ENCODE measurements at places on chromosomes 1 and 21. TPM values are rescaled to one million over a fixed set of nuclear protein-coding genes. Genes with fewer than 3 reads are reported as not detected.

PRAMEF6 gene
- not detected for polyA plus RNA-seq

GUCA2A gene
- polyA plus RNA-seq = 950 TPM

EVI5 gene
- 4.8 TPM for polyA plus RNA-seq

PYHIN1 gene
- not detected for polyA plus RNA-seq

CFHR5 gene
- polyA plus RNA-seq = not detected

OR2AK2 gene
- 0.07 TPM for polyA plus RNA-seq

DNA sequence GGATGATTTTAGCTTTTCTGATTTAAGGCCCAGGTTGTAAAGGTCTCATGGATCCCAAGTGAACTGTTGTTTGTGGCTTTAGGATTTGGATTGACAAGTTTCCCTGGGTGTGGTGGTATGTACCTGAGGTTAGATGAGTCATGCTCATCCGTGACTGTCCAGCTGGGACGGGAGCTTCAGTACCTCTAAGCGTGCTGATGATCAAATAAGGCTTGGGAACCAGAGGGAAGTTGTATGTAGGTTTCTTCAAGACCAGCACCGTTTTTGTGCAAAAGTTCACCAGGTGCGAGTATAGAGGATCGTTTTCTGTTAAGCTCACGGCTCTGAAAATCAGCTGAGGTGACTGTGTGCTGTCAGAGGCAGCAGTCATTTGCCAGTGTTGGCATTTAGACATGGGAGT lies 19.8 kb downstream of the PLA2G2E start:
- no peak for DNase-seq

DNA sequence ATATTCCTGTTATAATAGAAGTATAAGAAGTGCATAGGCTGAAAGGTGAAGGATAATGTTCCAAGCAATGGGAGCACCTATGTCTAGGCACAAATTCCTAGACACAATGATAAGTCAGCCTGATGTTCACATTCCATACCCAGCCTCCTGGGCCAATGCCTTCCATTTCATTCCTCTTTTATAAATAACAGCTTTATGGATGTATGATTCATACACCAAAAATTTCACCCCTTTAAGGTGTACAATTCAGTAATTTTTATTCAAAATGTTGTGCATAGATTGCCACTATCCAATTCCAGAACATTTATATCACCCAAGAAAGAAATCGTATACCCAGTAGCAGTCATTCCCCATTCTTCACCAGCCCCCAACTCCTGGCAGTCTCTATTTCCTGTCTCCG lies 118.8 kb downstream of the BRINP2 start:
- no peak for DNase-seq

DNA sequence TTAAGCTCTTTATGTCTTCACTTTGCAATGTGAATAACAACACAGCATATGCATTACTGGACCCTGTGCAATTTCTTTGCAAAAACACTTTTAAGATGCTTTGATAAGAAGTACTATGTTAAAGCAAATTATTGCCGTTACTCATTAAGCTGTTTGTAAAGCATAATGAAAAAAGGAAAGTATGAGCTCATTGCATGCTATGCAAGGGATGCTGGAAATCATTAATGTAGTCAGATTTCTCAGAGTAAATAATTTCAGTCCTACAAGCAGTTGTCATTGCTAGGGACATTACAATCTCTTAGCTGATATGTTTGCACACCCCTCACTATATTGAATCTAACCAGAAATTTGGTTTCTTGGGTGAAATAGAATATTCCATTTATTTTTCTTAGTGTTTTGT lies 982.5 kb upstream of the ADGRL2 start:
- DNase-seq = no peak

- no peak for DNase-seq
These were observed 1.9 kb downstream of the PABPC4 start for GRCh38 chr1:39574646-39575045.

- DNase-seq = no peak
These were observed 9.9 kb downstream of the GIPC2 start for GRCh38 chr1:78055565-78056132.

- no peak for DNase-seq
These were observed 14.3 kb upstream of the HNRNPU start for GRCh38 chr1:244878681-244879080.

DNA sequence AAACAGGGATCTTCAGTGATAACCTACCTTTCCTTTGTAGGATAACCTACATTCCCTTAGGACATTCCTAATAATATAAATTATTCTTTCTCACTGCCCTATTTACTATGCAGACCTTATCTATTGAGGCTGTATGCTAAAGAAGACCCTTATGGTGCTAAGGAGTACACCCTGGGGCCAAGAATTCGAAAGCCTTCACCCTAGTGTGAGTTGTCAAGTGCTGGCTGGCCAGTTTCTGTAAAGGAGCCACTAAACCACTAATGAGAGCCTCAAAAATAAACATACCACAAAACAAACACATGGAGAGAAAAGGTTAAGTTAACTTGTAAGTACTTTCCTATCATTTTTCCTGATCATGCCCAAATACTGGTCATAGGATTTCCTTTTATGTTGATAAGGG lies 315.0 kb upstream of the CAMK1G start:
- DNase-seq = no peak

DNA sequence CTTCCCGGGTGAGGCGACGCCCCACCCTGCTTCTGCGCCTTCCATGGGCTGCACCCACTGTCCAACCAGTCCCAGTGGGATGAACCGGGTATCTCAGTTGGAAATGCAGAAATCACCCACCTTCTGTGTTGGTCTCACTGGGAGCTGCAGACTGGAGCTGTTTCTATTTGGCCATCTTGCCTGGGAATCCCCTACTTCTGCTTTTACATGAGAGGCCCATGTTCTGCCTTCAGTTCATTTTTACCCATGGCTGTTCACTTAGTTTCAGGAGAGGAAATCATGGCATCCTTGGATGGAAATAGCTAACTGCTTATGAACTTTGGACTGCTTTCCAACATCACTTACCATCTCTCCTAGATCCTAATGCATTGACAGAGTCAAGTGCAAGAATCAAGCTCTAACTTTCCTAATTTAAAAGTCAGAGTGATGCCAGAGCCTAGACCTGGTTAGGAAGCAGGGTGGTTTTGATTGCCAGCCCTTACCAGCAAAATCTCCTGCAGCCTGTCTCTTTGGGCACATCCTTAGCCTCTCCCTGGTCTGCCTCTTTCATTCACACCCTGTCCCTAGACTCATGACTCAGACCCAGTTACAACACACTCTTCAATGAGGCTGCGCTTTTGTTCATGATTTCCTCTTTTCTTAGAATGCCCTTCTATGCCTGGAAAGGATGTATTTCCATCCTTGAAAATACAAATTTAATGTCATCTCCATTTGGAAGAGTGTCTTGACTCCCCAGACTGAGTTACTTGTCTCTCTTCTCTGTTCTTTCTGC lies 137.2 kb downstream of the KCTD3 start:
- DNase-seq = no peak

DNA sequence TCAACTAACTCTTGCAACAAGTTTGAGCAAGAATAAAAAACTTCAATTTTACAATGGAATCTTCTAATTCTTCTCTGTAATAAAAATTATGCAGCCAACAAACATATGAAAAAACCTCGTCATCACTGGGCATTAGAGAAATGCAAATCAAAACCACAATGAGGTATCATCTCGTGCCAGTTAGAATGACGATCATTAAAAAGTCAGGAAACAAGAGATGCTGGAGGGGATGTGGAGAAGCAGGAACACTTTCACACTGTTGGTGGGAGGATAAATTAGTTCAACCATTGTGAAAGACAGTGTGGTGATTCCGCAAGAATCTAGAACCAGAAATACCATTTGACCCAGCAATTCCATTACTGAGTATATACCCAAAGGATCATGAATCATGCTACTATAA lies 327.5 kb upstream of the LYPLAL1 start:
- DNase-seq = no peak

GRCh38 chr1:204408074-204408507 lies 3.5 kb downstream of the PPP1R15B start:
- DNase-seq = peak; percentile 93

DNA sequence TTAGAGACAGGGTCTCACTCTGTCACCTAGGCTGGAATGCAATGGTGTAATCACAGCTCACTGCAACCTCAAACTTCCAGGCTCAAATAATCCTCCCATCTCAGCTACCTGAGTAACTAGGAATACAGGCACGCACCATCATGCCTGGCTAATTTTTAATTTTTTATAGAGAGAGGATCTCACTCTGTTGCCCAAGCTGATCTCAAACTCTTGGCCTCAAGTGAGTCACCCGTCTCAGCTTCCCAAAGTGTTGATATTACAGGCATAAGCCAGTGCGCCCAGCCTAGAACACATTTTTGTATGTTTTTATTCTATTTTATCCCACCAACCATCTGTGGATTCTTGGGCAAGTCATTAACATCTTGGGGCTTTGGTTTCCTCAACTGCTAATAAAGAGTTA lies 100.5 kb downstream of the AK5 start:
- no peak for DNase-seq

DNA sequence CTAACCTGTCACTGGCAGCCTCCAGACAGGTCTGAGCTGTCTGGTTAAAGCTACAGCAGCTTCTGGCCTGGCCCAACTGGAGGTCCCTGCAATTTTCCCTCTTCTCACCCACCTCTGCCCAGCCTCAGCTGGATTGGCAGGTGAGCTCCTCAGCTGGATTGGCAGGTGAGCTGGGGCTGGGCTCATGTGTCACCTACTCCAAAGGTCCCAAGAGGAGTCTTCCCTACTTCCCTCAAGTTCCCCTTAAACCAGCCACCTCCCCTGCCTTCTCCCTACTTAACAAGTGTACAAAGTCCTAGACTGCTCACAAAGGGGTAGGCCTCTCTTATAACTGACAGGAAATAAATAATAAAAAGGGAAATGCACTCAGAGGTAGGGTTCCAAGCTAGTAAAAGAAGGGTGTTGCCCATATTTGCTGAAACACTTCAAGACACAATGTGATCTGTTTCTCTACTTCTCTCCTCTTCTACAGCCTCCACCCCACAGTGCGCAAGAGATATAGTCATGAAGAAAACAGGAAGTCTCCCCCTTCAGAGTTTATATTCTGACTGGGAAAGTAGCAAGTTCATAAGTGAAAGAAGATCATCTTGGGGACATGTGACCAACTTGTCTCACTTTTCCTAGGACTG lies at the start of gene GPA33:
TSS of gene GPA33 (minus strand) at position 64 of the 629 bp plus-strand sequence. CDS start 90 bp downstream, outside the sequence.
- DNase-seq = no peak

- DNase-seq = no peak
These were observed 34.0 kb upstream of the SLC45A3 start for GRCh38 chr1:205714190-205714905.

DNA sequence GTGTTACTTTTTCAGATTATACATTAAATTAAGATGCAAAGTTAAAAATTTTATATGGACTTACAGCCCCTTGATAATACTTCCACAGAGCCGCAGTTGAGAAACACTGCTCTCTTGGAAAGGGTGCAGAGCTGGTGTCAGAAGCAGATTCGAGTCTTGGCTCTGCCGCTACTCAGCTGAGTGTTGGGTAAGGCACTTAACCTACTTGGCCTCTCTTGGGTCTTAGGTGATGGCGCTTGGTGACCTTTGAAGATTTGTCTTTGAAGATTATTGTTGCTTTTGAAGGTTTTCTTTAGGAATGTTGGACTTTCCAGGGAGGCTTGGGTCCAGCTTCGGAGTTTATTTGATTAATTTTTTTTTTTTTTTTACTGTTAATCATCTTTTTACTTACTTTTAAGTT lies 48.5 kb downstream of the CAMTA1 start:
- DNase-seq = no peak

DNA sequence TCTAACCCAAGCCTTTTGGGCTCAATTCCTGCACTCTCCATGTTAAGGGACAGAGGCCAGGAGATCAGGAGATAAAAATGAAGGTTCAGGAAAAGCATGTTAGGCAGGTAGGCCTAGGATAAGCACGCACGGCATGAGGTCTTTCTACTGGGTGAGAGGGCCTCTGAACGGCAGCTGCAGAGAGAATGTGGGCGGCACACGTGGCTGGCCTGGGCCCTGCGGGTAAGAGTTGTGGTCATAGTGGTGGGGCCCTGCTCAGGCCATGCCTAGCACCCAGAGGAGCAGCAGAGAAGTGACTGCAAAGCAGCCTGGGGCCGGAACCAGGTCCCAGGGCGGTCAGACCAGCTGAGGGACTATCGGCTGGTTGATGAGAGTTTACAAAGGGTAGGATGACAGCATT lies 7.5 kb upstream of the FOXO6 start:
- DNase-seq = no peak

DNA sequence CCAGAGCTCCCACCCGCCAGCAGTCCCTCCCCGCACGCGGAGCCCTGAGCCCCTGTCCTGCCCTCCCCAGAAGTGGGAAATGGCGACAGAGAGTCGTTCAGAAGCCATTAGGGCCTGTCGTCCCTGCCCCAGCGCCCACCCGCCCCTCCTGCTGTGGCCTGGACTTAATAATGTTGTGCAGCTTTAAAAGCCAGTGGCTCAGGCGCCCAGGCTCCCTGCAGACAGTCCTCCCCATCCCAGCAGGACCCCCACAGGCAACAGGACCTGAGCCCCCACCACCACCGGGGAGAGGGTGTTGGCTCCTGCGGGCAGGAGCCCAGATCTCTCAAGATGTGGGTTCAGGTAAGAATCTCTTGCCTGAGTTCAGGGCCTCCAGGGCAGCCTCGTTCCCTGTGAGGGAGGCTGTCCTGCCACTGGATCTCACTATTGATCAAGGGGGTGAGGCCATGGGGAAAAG lies 125.3 kb upstream of the RUNX3 start:
- no peak for DNase-seq

- peak; percentile 10 for DNase-seq
These were observed 889 bp upstream of the TXLNA start for GRCh38 chr1:32178380-32179192.

- DNase-seq = no peak
These were observed 201.7 kb downstream of the CRB1 start for GRCh38 chr1:197469620-197470210.

GRCh38 chr1:209012443-209013196 lies 570.9 kb upstream of the CAMK1G start:
- DNase-seq = no peak

DNA sequence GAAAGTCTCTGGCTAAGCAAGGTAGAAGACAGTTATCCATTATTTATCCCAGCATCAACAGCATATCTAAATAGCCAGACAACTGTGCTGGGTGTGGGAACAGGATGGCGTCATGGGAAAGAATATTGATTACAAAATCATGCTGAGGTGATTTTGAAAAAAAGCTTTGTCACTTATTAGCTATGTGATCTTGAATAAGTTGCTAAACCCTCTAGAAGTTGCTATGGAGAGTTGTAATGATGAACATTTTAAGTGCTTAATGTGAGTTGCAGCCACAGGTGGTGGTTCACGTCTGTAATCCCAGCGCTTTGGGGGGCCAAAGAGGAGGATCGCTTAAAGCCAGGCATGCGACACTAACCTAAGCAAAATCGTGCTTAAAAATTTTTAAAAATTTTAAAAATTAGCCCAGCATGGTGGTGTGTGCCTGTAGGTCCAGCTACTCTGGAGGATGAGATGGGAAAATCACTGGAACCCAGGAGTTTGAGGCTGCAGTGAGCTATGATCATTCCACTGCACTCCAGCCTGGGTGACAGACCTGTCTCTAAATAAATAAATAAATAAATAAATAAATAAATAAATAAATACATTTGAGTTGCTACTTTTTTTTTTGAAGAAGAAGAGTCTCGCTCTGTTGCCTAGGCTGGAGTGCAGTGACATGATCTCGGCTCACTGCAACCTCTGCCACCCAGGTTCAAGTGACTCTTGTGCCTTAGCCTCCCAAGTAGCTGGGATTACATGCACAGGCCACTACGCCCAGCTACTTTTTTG lies 33.6 kb downstream of the WNT2B start:
- no peak for DNase-seq

- DNase-seq = no peak
These were observed 26.3 kb downstream of the SELENOF start for GRCh38 chr1:86887479-86888162.

All from sigmoid colon (tissue), 7 donors.